ENCODE measurements at places on chromosomes 2 and 18.

- no peak for DNase-seq
Observed at GRCh38 chr2:226115102-226115831, 684.4 kb downstream of the IRS1 start.

GRCh38 chr2:40087434-40087833 lies 308.4 kb upstream of the THUMPD2 start:
- DNase-seq: no peak

DNA sequence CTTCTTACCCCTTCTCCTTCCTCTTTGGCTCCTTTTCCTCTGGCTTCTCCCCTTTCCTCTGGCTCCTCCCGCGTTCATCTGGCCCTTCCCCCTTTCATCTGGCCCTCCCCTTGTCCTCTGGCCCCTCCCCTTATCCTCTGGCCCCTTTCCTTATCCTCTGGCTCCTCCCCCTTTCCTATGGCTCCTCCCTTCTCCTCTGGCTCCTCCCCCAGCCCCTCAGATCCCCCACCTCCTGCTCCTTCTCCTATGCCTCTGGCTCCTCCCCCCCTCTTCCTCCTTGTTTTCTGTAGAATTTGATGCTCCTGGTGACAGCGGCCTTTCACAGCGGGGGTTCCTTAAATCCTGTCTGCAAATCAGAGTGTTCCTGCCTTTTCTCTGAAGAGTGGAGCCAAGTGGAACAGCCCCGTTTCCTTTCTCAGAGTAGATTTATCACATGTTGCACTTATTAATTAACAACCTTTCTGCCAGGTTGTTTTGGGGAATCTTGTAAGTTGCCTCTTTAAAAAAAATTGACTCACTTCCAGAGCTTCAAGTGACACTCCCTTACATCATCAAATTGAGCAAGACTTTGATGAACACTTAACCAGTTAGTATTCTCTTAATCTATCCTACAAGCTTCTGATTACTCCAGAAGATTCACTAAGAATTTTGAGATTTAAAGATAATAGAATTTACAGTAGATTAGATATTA lies 27.9 kb downstream of the FABP1 start:
- DNase-seq: no peak

- no peak for DNase-seq
Observed at GRCh38 chr2:147910990-147911473, 66.2 kb downstream of the ACVR2A start.

DNA sequence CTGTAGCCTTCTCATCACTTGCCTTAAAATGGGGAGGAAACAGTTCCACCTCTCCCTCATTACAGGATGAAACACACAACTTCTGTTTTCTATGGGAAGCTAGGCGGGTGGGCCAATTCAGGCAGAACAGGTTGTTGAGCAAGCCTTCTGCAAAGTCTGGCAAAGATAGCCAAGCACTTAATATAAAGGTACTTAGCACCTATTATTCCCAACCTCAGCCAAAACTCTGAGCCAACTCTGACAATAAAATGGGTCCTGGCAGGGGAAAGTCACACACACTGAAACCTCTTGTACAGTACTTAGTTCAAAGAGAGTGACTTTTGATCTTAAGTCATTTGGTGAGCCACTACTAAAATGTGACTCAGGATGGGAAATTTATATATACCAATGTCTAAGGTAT lies 15.8 kb upstream of the SOCS6 start:
- DNase-seq: no peak

DNA sequence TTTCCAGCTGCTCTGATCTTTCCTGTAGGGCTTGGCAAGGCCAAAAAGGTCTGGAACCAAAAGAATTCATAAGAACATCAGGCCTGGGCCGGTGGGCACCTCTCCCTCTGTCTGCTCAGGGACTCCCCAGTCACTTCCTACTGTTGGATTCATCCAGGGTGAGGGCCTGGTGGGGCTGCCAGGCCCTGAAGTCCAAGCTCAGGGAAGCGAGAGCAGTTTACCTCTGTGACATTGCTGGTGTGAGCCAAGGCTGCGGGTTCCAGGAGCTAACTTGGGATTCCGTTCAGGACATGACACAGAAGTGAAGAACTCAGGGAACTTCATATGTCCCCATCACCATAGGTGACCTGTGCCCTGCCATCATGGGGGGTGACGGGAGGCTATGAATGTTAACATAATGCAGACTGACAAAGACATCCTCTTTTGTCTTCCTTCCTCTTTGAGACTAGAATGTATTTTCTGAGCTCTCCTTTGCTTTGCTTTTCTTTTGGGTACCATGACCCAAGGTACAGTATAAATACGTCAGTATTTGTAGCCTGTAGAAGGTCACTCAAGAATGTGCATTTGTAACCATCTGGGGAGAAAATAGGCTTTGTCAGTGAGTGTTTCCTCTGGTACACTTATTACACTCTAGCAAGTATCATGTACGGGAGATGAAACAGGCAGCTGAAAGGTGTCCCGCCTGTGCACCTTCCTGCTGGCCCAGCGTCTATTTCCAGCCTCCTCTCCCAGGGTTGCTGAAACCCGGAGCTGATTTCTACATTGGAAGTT lies 130.5 kb upstream of the SLC1A4 start:
- no peak for DNase-seq

- no peak for DNase-seq
Observed at GRCh38 chr2:71685073-71685848, 231.9 kb downstream of the DYSF start.

- DNase-seq: no peak
Observed at GRCh38 chr18:29078273-29078672, 901.3 kb upstream of the CDH2 start.

DNA sequence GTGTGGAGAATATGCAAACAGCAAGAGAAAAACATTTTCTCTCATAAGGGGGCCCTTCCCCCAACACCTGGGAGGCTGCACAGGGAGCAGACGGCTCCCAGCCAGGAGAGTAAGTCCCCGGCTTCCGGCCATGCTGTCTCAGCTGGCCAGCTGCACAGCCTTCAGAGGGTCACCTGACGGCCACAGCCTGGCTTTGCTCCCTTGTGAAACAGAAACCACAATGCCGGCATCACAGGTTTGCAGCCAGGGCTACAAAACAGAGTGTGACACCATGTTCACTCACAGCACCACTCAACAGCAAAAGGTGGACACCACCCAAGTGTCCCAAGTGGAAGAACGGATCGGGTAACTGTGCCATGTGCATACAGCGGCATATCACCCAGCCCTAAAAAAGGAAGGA lies 86.9 kb upstream of the GPC1 start:
- DNase-seq: no peak

GRCh38 chr18:22494771-22495170 lies 77.1 kb upstream of the CTAGE1 start:
- no peak for DNase-seq

DNA sequence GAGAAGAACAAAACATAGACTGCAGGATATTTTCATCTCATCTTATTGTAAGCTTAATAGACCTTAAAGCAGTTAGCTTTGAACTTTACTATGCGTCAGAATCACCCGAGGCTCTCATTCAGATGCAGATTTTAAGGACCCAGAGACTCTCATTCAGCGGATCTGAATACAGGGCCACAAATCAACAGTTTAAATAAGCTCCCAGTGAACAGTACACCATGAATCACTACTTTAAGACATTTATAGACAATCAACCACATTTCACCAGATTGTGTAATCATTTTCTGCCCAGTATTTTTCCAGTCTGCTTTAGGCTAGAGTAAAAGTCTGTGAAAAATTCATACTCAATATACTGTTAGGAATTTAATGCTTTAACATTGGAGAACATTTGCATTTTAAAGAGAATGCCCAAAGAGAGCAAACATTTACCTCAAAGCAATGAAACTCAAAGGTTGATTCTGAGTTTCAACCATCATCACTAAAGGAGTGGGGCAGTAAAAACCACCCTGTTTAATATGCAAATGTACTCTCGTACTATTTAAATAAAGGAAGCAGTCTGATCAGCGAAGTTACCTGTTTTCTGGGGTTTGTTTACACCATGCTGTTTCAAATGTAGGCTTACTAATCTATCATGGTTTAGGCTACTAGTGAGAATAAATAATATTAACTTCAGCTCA lies 11.0 kb upstream of the ALPK2 start:
- no peak for DNase-seq

DNA sequence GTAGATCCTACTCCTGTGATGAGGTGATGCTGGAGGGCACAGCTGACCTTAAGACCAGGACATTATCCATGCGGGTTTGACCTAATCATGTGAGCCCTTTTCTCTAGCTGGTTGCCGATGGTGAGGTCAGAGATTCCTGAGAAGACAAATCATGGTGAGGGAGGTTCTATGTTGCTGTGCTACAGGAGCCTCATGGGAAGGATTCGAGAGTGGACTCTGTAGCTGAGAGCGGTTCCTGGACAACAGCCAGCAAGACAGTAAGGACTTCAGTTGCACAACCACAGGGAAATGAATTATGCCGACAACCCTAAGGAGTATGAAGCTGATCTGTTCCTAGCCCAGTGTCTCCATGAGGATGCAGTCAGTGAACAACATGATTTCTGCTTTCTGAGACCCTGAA lies 80.4 kb downstream of the EPB41L3 start:
- DNase-seq: no peak

GRCh38 chr2:173555833-173556232 lies 201.2 kb downstream of the CDCA7 start:
- no peak for DNase-seq

GRCh38 chr2:35932276-35932963 lies 423.2 kb upstream of the CRIM1 start:
- no peak for DNase-seq

DNA sequence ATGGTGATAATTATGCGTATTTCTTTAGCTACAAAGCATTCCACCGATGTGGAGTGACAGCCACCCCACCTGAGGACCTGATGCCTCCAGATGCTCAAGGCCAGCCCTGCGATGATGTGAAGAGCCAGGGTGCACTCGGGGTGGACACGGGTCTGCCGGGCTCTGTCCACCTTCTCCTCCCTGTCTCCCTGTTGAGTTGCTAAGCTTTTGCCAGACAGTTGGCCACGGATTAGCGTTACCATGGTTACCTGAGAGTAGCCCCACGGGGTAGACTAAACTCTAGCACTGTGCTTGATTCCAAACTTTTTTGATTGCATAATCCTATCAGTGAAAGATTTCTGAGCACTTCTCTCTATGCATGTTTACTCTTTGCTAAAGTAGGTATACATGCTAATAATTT lies 86.2 kb downstream of the SMIM21 start:
- no peak for DNase-seq

GRCh38 chr18:66894851-66895250 lies 291.0 kb upstream of the CDH19 start:
- DNase-seq: no peak

DNA sequence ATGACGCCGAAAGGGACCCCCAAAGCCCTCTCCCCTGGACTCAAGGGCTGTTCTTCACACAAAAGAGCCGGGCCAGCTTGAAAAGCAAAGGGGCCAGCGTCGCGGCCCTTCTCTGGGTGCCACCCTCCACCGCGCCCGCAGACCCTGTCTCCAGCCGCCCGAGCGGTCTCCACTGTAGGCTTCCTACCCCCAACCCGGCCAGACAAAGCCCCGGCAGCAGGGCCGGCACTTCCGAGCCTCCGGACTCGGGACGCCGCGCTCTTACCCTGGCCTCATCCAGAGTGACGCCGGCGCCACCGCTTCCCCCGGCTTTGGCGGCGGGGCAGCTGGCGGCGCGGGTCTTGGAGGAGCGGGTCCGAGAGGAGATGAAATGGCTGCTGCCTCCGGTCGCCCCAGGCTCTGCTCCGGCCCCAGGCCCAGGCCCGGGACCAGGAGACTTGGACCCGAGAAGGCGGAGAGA lies 603 bp downstream of the ATAD2B start:
- no peak for DNase-seq

DNA sequence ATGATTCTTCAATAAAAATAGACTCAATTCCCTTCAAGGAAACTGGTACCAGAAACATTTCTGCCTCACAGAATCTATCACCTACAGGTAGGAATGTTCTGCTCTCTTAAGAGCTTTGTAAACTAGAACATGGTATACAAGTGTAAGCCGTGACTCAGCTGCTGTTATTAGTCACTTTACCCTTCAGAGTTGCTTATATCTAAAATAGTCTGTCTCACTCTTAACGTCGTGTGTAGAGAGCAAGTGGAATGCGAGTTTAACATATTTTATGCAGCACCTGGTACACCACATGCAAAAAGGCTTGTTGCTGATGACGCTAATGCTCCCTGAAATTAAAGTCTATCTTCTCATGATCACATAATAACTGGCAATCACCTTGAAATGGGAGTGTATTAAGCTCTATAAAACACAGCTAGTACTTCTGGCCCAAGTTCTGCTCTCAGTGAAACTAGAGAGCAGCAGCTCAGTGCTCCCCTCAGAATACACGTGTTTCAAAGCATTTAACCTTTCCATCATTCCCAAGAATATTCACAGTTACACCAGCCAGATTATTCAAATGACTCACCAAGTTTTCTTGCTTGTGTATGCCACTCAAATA lies 420.0 kb downstream of the ZEB2 start:
- DNase-seq: no peak

DNA sequence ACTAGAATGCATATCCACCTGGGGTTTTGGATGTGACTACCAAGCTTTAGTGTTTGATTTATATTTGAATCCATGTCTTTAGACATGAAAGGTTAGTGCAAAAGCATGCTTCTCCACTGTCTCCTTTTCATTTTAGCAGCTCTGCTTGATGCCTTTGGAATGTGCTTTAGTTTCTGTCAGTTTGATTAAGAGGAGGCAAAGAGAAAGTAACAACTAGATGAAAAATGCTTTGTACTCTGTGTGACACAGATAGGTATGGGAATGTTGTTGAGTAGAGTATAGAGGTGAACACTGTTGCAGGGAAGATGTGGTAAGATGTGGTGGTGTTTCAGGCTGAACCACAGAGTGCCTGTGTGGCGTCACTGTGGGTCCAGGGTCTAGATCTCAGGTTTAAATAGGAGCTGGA lies 19.8 kb downstream of the PIK3C3 start:
- DNase-seq: no peak

DNA sequence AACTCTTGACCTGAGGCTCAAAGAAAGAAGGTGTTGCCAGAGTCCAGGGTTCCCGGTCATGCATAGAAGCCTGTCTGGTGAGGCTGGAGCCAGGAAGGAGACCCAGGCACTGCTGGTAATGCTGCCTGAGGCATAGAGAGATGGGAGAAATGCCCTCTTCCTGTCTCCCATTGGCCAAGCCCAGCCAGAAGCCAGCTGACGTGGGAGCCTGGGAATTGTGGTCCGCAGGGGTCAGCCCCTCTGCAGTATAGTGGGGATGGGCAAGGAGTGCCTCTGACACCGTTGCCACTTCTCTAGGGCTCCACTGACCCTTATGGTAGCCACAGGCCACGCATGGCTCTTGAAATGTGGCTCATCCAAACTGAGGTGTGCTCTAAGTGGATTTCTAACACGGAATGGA lies 95.7 kb downstream of the CTIF start:
- DNase-seq: no peak

DNA sequence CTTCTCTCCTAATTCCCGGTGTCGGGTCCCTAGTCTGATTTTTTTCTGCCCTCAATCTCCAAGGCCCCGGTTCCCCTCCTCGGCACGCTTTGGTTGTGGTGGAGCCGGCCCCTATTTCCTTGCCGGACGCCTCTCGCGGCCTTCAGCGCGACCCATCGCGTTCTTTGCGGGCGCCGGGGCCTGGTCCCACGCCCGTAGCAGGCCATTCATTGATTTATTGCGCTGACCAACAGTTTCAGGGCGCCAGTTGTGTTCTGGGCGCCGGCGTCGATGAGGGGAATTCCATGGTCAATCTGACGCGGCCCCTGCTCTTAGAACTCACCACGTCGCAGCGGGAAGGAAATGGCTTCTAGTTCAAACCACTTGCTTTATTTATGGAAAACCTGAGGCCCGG lies 396 bp downstream of the CNOT9 start:
- DNase-seq: peak; percentile 29
